Pons (tissue), 1 donor: ENCODE measurements at places on chromosomes 3 and 15.
A peak's percentile ranks its signal among the peaks of the same experiment; 100 is the strongest.

GRCh38 chr3:103403191-103403590 lies 968.4 kb downstream of the ZPLD1 start:
- no peak for DNase-seq

DNA sequence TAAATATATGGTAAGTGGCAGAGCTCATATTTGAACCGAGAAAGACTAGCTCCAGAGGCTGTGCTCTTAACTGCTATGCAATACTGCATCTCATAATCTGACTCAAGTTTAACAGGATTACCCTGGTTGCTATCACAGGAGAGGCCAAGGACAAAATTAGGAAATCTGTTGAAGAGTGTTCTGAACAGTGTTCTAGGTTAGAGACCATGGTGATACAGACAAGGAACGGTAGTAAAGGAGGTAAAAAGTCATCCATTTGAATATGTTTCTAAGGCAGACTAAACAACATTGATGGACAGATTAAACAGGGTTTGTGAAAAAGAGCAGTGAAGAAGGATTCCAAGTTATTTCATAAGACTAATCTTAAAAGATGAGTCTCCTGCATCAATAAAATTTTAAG lies 22.1 kb downstream of the PLOD2 start:
- no peak for DNase-seq

GRCh38 chr3:150083655-150084042 lies 113.0 kb upstream of the PFN2 start:
- DNase-seq: peak; percentile 17

DNA sequence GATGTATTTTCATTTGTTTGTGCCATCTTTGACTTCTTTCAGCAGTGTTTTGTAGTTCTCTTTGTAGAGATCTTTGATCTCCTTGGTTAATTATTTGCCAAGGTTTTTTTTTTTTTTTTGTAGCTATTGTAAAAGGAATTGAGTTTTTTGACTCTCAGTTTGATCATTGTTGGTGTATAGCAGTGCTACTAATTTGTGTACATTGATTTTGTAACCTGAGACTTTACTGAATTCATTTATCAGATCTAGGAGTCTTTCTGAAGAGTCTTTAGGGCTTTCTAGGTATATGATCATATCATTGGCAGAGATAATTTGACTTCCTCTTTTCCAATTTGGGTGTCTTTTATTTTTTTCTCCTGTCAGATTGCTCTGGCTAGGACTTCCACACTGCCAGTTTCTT lies 42.2 kb upstream of the POMGNT2 start:
- DNase-seq: no peak

DNA sequence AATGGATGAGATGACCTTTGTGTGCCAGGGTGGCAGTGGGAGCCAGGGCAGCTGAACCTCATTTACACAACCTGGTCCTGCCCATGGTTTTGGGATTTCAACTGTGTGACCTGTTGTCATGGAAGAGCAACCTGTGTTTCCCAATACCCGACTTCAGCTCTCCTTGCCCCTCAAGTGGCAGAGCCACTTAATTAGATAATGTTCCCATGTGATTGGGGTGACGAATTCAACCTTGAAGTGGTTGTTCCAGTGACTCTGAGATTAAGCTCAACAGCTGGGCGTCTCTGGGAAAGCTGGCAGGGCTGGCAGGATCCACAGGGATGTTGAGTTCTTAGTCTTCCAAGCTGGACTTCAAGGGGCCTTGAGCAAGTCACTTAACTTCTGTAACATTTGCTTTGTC lies 71.0 kb downstream of the THSD4 start:
- no peak for DNase-seq

- DNase-seq: no peak
These were observed 59.8 kb downstream of the THBS1 start for GRCh38 chr15:39640665-39641064.

DNA sequence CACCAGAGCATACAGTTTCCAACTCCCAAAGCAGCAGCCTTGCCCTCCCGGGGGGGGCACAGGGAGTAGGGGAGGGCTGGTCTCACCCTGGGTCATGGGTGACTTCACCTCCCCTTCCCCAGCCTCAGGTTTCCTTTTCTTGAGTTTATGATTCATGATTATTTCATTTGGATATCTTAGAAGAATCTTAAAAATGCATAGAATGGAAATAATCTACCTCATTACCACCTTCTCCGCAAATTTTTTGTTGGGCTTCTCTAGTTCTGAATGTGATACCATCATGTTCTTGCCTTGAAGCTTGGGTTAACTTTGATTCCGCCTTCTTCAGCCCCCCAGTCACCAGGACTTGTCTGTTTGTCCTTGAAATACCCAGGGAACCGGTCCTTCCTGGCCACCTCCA lies 148.8 kb upstream of the ROPN1 start:
- no peak for DNase-seq
